Activated CD4-positive, alpha-beta T cell treated with anti-CD3 and anti-CD28 coated beads, Interleukin-10, Interleukin-2, amounts not matched to agents 100 ng/mL and 50 ng/mL, durations not matched to agents 16 hours and 8 hours (primary cell): ENCODE measurements at places on chromosomes 5 and 9.

DNA sequence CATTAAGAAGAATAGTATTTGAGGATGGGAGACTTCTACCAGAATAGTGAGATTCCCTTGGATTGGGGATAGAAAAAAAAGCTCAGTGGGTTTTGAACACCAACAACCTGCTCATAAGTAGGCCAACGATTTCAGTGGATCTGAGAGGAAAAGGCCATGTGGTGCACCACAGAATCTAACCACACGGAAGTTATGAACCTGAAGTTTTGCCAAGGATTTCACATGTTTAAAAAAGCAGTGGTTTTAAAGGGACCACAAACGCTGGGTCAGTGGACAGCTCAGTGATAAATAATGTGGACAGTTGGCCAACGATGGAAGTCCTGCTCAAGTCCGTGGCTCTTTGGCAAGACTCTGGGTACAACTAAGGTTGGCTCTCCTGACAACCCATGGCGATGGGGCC is 107.2 kb upstream of the TXNDC8 start:
- no peak for DNase-seq

- no peak for DNase-seq
Measured at GRCh38 chr5:35369965-35370790, 139.9 kb upstream of the PRLR start.

DNA sequence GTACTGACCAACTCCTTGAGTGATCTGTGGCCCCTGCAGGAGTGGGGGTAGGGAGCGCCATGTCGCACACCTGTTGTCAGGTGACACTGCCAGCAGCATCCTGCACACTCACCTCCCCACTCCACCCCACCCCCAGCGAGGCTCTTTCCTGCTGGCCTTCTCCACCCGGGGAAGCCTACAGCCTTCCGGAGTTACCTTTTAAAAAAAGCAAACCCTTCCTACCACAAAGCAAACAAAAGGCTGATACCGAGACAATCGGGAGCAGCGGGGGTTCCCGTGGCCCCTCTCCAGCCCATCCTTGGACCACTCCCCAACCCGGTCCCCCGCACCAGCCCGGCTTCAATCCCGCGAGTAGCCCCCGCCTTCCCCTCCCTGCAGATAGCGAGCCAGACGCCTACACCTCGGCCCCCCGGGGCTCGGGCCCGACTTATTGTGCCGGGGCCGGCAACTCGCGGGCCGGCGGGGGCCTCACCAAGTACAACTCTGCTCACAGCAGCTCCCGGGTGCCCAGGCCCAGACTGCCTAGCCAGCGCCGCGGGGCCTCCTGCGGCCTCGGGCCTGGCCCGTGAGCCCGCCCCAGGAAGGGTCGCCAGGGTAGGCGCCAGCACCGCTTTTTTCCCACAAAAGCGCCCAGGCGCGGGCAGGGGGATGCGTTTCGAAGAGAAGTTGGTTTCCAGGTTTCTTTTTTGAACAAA is 724 bp downstream of the MACROH2A1 start:
- DNase-seq, result peak; percentile 64

DNA sequence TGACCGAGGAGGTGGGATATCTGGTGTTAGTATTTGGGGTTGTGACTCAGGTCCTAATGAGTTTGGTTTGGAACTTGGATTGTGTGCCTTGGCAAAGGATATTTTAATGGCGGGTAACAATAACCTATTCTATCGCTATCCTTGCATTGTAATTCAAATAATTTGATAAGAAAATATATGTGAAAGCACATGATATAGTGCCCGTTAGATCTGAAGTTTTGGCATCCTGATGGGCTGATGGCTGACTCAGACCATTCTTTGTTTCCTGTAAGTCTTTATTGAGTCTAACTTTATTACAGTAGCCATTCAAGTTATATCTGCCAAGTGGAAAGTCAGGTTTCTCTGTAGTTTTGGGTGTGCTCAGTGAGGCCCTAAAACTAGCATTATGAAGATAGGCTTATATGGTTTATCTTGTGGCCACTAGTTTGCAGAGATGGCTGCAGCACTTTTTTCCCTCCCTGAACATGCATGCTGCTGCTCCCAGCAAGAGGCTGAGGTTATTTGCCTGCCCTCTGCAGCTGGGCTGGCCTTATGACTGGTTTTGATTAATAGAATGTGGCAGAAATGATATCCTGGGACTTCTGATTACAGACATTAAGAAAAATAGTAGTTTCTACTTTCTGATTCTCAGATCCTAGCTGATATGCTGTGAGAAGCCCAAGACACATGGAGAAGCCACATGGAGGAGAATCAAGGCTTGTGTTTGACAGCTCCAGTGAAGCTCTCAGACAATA is 46.6 kb downstream of the CFAP95 start:
- DNase-seq, result no peak

DNA sequence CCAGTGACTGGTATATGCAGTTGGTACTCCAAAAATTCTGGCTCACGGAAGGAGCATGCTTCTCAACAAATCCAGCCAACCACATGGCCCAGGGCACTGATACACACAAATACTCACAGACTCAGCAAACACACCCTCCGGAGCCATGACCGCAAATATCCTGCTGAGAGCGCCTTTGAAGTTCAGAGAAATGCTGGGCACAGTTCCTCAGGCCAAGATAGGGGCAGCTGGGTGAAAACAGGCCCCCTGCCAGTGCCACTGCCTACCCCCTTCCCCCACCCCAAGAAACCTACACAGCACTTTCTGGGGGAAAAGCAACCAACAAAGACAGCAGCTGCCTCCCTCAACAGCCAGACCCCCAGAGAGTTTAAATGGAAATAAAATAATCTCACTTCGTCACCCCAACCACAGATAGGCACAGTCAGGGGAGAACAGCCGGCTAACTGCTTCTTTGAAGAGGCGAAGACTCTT is 120.0 kb downstream of the C5orf15 start:
- no peak for DNase-seq

DNA sequence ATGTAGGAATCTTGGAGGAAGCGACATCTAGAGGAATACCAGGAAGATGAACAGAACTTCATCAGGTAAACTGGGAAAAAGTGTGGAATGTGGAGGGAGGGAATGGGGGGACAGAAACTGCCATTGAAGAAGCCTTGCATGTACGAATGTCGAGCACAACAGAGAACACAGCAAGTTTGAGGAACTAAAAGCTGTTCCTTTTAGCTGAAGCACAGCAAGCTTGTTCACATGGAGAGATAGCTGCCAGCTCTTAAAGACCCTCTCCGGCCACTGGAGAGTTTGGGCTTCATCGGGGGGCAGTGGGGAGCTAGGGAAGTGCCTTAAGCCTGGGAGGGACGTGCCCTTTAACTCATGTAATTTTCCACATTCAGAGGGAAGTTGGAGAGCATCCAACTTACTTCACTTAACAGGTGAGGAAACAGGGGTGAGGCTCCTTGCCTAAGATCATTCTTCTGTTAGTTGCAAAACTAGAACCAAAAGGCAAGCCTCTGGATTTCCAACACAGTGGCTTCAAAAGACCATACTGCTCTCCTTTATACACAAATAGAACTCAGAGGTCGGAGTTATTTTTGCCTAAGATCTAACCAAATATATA is 2.3 kb upstream of the CYFIP2 start:
- no peak for DNase-seq

DNA sequence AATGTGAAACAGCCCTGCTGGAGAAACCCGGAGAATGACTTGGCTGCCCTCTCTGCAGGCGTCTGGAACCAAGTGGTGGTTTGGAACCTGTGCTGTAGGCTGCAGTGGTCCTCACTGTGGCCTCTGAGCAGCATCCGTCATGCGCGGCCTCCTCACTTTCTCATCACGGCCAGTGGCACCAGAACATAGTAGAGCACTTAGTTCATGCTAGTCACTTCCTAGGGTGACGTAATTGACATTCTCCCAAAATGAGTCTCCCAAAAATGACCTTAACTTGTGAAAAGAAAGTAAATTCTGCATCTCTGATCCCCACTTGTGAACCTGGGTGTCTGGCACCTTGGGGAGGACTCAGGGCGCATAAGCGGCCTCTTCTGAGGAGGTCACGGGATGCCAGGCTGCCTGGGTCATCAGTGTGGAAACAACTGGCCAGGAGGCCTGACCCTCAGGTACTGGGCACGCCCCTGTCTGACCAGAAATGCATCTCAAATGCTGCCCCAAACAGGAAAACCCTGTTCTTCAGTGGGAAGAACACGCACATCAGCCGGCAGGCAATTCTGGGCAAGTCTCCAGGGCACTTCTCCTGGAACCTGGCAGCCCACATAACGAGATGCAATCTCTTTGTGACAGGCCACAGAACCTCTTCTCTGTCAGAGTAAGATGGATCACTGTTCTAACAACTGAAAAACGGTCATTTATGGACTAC is 36.6 kb upstream of the SPTLC1 start:
- no peak for DNase-seq

GRCh38 chr5:36108758-36109460 is 42.2 kb upstream of the UGT3A2 start:
- DNase-seq, result no peak

DNA sequence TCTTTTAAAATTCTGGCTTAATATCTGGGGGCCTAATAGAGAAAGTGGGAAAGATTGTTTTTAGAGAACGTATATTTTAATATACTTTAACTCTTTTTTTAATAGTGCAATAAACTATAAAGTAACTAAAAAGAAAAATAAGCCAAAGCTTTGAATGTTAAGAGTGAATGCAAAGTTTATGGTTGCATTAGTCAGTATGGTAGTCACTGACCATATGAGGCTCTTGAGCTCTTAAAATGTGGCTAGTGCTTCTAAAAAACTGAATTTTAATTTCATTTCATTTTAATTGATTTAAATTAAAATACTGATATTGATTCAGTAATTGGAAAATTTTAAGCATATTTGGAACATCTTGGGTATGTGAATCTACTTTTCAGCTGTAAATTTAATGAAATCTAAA is 310.7 kb downstream of the PJA2 start:
- no peak for DNase-seq

DNA sequence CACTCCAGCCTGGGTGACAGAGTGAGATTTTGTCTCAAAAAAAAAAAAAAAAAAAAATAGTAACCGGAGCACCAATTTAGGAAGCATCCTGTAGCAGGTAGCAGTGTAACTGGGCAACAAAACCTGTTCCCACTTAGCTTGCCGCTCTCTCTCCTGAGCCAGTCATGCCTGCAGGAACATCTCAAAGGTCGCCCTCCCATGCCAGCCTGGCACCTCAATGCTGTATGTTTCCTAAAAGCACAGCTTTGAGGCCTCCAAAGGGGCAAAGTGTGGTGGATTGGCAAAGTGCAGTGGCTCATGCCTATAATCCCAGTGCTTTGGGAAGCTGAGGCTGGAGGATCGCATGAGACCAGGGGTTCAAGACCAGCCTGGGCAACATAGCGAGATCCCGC is 22.3 kb upstream of the FUBP3 start:
- no peak for DNase-seq

DNA sequence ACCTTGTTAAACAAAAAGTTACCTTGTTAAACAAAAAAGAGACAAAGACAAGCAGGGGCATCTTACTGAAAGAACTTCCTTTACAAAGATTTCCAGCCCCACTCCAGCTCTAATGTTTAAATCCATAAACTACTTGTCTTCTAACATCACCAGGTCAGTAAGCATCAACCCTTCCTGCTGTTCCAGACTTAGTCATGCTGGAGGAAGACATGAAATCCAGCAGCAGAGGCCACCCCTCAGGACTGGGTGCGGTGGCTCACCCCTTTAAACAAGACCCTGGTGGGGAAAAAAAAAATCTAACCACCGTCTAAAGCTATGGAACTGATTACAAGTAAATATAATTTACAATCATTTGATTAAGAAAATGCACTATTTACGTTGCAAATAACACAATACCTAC is 9.1 kb downstream of the PDCL start:
- no peak for DNase-seq

GRCh38 chr5:56853698-56854097 is 38.3 kb downstream of the MAP3K1 start:
- no peak for DNase-seq

DNA sequence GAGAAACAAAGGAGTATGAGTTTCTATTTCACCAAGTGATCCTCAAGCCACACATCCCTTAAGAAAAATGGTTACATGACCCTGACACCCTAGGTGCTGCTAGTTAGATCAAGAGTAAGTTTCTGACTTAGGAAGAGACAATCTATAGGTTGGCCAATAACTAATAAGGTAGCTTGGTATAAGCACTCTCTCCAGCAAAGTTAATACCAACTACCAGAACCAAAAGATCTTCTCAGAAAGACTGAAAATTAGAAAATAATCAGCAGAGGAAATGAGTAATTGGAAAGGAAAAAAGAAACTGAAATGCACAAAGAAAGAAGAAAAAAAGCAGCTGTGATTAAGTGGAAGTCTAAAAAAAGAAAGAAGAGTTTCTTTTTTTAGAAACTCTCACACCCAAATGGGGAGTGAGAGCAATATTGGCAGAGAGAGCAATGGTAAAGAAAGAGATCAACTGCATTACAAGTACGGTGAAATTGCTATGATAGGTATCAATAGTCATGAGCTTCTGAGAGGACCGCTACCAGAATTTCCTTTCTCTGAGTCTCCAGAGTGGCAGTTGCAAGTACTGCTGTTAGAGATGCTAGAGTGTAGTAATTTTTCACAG is 195.5 kb downstream of the TMEM167A start:
- peak; percentile 19 for DNase-seq

DNA sequence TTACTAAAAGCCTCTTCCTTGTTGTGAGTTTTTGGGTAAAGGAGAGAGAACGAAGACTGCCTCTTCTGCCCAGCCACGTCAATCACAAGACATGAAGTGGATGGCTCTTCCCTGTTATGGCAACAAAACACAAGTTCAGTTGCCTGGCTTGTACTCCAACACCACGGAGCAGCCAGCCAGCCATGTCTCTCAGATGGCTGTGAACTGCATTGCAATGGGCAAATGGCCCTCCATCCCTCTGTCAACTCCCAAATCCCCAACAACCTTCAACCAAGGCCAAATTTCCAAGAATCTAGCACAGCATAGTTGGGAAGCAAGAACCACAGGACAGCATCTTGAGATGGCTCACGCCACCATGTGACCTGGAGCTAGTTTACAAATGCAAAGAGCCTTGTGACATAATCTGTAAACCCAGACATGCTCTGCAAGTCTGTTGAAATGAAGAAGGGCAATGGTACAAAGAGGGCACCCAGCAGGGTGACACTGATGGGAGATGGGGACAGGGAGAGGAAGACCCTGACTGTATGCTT is 53.9 kb downstream of the ZNF366 start:
- no peak for DNase-seq

DNA sequence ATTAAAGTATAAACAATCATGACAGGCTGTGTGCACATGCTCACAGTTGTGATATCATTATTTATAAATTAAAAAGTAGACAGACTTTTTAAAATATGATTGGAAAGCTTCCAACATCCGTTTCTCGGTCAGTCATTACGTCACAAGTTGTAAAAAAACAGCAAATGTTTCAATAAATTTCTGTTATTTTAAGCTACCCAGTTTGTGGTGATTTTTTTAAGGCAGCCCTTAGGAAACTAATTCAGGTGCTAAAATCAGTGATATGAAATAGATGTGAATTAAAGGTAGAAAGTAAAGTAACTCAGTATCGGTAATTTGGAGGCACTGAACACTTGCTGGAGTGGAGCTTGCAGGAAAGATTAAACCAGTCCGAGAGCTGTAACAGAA is 1.2 kb downstream of the CCNH start:
- DNase-seq, result no peak

GRCh38 chr5:11346336-11346735 is 557.9 kb downstream of the CTNND2 start:
- DNase-seq, result no peak

GRCh38 chr5:102802708-102803458 is 47.8 kb downstream of the PAM start:
- no peak for DNase-seq

- no peak for DNase-seq
Measured at GRCh38 chr5:75886706-75887105, 169.5 kb upstream of the POC5 start.

- DNase-seq, result no peak
Measured at GRCh38 chr9:129845373-129845772, 10.1 kb downstream of the USP20 start.

- DNase-seq, result no peak
Measured at GRCh38 chr5:23071682-23072081, 218.5 kb upstream of the CDH12 start.
